ENCODE measurements at places on chromosomes 2 and 18. TPM values are rescaled to one million over a fixed set of nuclear protein-coding genes. Genes with fewer than 3 reads are reported as not detected.

DNA sequence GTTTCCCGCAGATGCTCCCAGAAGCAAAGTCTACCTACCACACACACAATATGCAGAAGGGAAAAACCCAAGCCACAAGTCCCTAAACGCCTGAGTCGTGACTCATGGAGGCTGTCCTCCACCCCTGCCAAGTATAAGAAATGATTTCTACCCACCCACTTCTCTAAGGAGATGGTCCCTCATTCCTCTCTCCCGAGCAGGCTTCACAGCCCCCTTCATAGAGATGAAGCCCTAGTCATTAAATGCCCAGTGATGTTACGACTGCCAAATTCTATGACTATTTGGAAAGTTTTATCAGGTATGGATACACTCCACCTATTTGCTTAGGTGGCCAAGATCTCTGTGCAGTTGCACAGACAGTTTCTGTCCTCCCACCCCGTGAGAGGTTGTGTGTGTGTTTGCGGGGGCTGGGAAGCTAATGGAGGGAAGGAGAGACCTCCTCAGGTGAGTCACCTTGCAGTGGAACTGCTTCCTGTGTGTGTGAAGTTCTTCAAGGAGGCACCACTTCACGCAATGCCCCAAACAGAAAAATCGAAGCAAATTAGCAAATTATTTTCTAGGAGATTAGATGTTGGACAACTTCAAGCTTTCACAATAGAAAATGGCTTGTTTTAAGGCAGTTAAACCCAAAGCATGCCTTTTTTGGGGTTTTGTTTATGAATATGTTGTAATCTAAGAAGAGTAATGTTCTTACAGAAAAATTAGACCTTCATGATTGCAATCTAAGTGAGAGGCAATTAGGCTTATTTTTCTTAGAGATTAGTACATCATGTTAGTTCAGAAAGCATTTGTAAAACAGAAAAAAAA is 175.2 kb downstream of the TGIF1 start:
- peak; percentile 98 for DNase-seq

IL1RL2 gene
- total RNA-seq, result not detected

UGT1A10 gene
- total RNA-seq, result not detected

GDF7 gene
- total RNA-seq, result 0.33 TPM

XIRP2 gene
- 0.18 TPM for total RNA-seq

FKBP7 gene
- 22.2 TPM for total RNA-seq
